Activated gamma-delta T cell treated with anti-CD3 and anti-CD28 coated beads, Interleukin-2, amount 50 U/mL, for 16 hours (primary cell): ENCODE measurements at places on chromosomes 4 and X.

- no peak for DNase-seq
Observed at GRCh38 chrX:96027407-96027806, 657.2 kb upstream of the DIAPH2 start.

GRCh38 chrX:112832481-112833095 is 8.0 kb downstream of the AMOT start:
- DNase-seq, result no peak

DNA sequence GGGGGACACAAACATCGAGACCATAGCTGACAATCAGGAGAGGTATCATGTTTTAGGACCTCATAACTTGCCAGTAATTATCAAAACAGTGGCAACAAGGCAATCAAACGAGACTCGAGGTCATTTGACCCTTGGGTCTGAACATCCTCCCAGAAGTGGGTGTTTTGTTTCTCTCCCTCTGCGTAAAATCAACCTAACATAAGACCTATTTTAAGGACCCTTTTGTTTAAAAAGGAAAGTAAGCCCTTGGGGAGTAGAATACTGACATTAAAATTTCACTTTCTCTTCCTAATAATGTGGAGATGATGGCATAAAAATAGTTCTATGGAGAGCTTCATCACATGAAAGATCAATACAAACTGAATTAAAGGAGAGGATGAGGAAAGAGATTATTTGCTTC is 106.2 kb upstream of the PUDP start:
- no peak for DNase-seq

- no peak for DNase-seq
Observed at GRCh38 chr4:39626913-39627312, 11.8 kb downstream of the SMIM14 start.

- DNase-seq, result peak; percentile 9
Observed at GRCh38 chr4:17335371-17335770, 176.5 kb downstream of the QDPR start.

DNA sequence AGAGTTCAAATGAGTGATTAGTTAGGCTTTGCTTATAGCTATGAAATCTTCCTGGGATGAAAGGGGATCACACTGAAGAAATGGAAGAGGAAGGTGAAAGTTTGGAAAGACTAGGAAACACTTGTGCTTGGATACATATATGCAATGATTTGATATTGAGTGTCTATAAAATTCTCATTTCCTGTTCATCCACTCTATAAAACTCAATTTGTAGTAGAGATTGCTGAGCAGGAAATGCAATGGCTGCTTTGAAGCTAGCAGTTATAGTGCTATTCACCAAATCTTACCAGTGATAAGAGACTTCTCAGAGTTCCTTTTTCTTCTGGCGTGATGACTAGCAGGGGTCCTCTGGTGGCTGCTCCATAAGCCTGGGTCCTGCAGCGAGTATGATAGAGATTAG is 128.1 kb upstream of the HPF1 start:
- no peak for DNase-seq

GRCh38 chr4:77715414-77716290 is 103.5 kb downstream of the CNOT6L start:
- no peak for DNase-seq
